Gastrocnemius medialis (tissue), 4 donors: ENCODE measurements at places on chromosomes 3 and 15. TPM values are rescaled to one million over a fixed set of nuclear protein-coding genes. Genes with fewer than 3 reads are reported as not detected.
A peak's percentile ranks its signal among the peaks of the same experiment; 100 is the strongest.

DNA sequence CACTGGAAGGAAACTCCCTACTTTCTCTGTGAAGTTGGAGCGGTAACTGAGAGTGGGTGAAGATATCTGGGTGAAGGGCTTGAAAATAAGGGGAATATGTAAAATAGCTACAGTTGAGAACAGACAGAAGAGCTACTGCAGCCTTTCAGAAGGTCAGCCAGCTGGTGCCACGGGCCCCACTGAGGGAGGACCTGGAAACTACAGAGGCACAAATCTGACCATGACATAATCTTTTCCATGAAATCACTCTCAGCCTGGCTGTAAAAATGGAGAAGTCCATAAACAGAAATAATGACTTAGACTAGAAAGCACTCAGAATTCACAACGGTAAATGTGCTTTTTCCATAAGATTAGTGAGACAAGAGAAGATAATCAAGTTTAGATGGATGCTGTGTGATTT lies 46.4 kb downstream of the ST3GAL6 start:
- H3K27me3 ChIP-seq: no peaks in the 10 kb centered on the region
- H3K4me1 ChIP-seq: no peaks in the 10 kb centered on the region
- DNase-seq: no peak
- H3K27ac ChIP-seq: no peak overlapping the region

DNA sequence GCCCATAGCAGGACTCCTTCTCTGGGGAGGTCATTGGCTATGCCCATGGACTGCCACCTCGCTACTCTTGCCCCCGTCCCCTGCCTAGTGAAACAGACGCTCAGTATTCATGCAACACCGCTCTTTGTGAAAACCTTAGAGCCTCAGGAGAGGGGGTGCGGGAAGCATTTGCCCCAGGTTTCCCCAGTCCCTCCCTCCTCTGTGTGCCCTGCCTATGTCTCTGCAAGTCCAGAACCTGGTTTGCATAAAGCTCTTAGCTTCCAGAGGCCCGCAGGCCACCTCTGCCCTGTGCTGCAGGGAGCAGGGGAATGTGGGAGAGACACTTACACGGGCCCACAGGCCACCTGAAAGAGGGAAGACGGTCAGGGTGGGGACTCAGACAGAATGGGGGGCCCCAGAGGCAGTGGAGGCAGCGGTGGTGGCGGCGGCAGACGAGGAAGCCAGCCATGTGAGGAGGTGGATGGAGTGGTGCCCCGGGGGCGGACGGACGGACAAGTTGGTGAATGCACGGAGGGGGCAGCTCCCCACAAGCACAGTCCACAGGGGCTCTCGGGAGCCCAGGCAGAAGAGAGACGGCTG lies 33.8 kb upstream of the CTSH start:
- H3K27me3 ChIP-seq: no peaks in the 10 kb centered on the region
- no peaks in the 10 kb centered on the region for H3K36me3 ChIP-seq
- DNase-seq: no peak
- H3K4me3 ChIP-seq: no peak overlapping the region
- H3K4me1 ChIP-seq: no peaks in the 10 kb centered on the region

The OPA1 gene
- total RNA-seq: 66.5 TPM

The IL17RB gene
- total RNA-seq: 1.0 TPM

The GJD2 gene
- total RNA-seq: not detected

DNA sequence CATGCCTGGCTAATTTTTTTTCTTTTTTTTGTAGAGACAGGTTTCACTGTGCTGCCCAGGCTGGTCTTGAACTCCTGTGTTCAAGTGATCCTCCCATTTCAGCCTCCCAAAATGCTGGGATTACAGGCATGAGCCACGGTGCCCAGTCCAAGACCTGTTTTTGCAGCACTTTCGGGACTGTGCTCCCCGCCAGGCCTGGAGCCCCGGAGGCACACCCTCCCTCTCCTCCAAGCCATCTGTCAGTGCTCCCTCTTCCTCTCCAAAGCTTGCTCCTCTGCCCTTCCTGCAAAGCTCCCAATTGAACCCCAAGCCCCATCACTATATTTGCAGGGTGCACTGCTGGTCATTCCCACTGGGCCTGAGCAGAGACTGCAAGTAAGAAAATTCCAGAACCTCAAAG lies 98.1 kb downstream of the CORO2B start:
- no peaks in the 10 kb centered on the region for H3K27me3 ChIP-seq
- H3K27ac ChIP-seq: no peak overlapping the region
- no peaks in the 10 kb centered on the region for H3K36me3 ChIP-seq
- no peak for DNase-seq

DNA sequence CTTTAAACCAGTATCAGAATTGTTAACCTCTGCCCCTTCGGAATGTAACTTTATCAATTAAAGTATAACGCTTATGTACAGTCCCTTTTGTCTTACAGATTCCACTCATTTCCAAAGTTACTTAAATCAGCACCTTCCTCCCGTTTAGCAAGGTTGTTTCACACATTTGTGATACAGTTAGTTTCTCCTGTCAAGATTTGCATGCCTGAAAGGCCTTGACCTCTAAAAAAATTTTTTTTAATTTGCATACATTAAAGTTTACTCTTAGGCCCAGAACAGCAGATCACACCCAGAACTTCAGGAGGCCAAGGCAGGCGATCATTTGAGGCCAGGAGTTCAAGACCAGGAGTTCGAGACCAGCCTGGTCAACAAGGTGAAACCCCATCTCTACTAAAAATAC lies 9.1 kb downstream of the INO80 start:
- peaks cover 26% of the 10 kb centered on the region for H3K4me1 ChIP-seq
- no peak overlapping the region for H3K27ac ChIP-seq
- no peaks in the 10 kb centered on the region for H3K36me3 ChIP-seq

- no peaks in the 10 kb centered on the region for H3K4me1 ChIP-seq
- H3K4me3 ChIP-seq: no peak overlapping the region
- no peaks in the 10 kb centered on the region for H3K36me3 ChIP-seq
- no peak overlapping the region for H3K27ac ChIP-seq
- no peaks in the 10 kb centered on the region for H3K27me3 ChIP-seq
Observed at GRCh38 chr15:101006931-101007691, 88.0 kb downstream of the LRRK1 start.

DNA sequence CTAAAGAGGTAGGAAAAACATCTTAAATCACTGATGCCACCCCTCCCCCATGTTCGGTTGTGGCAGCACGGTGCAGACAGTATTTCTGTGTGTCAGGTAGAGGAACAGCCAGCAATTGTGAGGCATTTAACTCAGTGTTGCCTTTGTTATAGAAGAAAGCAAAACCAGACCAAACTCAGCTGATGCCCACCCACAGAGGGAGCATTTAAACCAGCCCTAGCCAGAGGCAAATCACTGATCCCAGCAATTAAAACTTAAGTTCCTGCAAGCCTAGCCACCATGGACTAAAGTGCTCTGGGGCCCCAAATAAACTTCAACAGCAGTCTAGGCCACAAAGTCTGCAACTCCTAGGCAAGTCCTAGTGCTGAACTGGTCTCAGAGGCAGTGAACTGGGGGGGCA lies 94.5 kb downstream of the CFAP20DC start:
- H3K4me3 ChIP-seq: no peak overlapping the region
- DNase-seq: no peak
- H3K27me3 ChIP-seq: no peaks in the 10 kb centered on the region
- no peaks in the 10 kb centered on the region for H3K4me1 ChIP-seq

GRCh38 chr3:101081999-101082398 lies 88.8 kb upstream of the ABI3BP start:
- no peaks in the 10 kb centered on the region for H3K27me3 ChIP-seq
- H3K4me1 ChIP-seq: no peaks in the 10 kb centered on the region
- no peak for DNase-seq
- no peak overlapping the region for H3K27ac ChIP-seq

- no peaks in the 10 kb centered on the region for H3K4me1 ChIP-seq
- no peak overlapping the region for H3K27ac ChIP-seq
- H3K4me3 ChIP-seq: no peak overlapping the region
- H3K27me3 ChIP-seq: no peaks in the 10 kb centered on the region
- H3K36me3 ChIP-seq: no peaks in the 10 kb centered on the region
- DNase-seq: no peak
Observed at GRCh38 chr3:161852744-161853143, 356.1 kb downstream of the OTOL1 start.

- no peak overlapping the region for H3K4me3 ChIP-seq
- H3K36me3 ChIP-seq: no peaks in the 10 kb centered on the region
- peaks cover 34% of the 10 kb centered on the region for H3K4me1 ChIP-seq
Observed at GRCh38 chr15:58241872-58242271, 103.7 kb downstream of the AQP9 start.

DNA sequence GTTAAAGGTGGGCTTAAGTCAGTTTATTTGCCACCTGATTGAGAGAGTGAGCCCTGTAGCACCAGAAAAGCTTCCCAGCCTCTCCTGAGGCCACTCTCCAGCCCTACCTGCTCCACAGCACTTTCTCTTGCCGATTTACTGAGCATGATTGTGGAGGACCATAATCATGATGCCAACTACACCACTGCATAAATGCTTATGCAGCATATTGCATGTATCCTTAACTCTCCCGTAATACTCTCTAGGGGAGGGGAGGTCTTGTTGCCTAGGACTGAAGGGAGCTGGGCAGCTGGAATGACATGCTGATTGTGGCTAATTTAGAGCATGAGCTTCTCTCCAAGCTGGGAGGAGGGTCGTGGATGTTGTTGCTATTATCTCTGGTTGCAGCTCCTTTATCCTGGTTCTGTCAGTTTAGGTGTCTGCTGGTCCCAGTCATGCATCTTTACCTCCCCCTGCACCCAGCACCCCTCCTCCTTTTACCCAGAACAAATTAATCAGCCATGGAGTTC lies 54.3 kb downstream of the GPD1L start:
- no peak overlapping the region for H3K27ac ChIP-seq
- H3K4me1 ChIP-seq: no peaks in the 10 kb centered on the region
- no peaks in the 10 kb centered on the region for H3K36me3 ChIP-seq
- H3K4me3 ChIP-seq: no peak overlapping the region
- no peaks in the 10 kb centered on the region for H3K27me3 ChIP-seq
- DNase-seq: no peak

The FAM174B gene
- 11.9 TPM for total RNA-seq

DNA sequence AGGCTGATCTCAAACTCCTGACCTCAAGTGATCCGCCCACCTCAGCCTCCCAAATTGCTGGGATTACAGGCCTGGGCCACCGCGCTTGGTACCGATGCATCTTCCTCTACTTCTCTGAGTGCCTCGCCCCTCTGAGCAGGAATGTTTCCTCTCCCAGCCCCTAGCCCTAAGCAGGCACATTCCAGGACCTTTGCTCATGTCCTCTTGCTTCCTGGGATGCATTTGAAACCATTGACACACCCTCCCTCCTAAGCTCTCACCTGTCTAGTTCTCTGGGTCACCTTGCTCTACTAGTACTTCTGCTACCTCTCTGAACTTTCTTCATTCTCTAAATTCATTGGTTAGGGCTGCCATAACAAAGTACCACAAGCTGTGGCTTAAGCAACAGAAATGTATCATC lies 17.9 kb upstream of the UACA start:
- H3K4me1 ChIP-seq: no peaks in the 10 kb centered on the region
- H3K27ac ChIP-seq: no peak overlapping the region
- H3K36me3 ChIP-seq: no peaks in the 10 kb centered on the region
- no peak for DNase-seq
- H3K4me3 ChIP-seq: no peak overlapping the region
- H3K27me3 ChIP-seq: no peaks in the 10 kb centered on the region

- H3K4me3 ChIP-seq: no peak overlapping the region
- H3K27ac ChIP-seq: no peak overlapping the region
- peaks cover 13% of the 10 kb centered on the region for H3K4me1 ChIP-seq
- DNase-seq: no peak
Observed at GRCh38 chr3:136952292-136952691, 5.5 kb upstream of the IL20RB start.

- peak overlapping the region; percentile 74 for H3K27ac ChIP-seq
- H3K4me1 ChIP-seq: peaks cover 32% of the 10 kb centered on the region
- H3K27me3 ChIP-seq: no peaks in the 10 kb centered on the region
- no peak overlapping the region for H3K4me3 ChIP-seq
- H3K36me3 ChIP-seq: no peaks in the 10 kb centered on the region
- DNase-seq: no peak
Observed at GRCh38 chr3:12585970-12586369, 29.1 kb downstream of the MKRN2 start.

GRCh38 chr3:197519801-197520211 lies 36.0 kb downstream of the BDH1 start:
- no peaks in the 10 kb centered on the region for H3K4me1 ChIP-seq
- DNase-seq: no peak
- H3K27ac ChIP-seq: no peak overlapping the region
- no peaks in the 10 kb centered on the region for H3K27me3 ChIP-seq
- H3K4me3 ChIP-seq: no peak overlapping the region
- H3K36me3 ChIP-seq: no peaks in the 10 kb centered on the region

DNA sequence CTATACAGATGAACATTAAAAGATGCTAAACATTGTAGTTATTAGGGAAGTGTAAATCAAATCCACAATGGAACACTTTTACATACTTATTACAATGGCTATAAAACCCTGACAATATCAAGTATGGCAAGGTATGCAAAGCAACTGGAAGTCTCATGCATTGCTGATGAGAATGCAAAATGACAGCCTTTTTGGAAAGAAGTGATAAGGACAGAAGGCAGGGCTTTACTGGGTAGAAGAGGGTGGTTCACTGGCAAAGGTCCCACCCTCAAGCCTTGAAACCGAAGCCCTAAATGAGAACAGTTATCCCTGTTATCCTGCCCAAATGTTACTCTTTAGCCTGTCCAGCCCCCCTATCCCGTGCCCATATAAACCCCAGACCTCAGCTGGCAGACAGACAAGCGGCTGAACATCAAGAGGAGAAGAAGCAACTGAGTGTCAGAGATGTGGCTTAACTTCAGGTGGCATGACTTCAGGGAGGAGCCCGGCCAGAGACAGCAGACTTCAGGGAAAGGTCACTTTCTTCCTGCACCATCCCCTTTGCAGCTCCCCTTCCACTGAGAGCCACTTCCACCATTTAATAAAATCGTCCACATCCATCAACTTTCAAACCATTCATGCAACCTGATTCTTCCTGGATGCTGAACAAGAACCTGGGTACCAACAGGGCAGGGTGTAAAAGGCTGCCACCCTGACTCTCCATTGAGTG lies 732 bp upstream of the GCSAM start:
- H3K4me1 ChIP-seq: no peaks in the 10 kb centered on the region
- H3K4me3 ChIP-seq: no peak overlapping the region
- H3K36me3 ChIP-seq: no peaks in the 10 kb centered on the region
- DNase-seq: no peak
- H3K27ac ChIP-seq: no peak overlapping the region

The CCDC54 gene
- total RNA-seq: not detected

DNA sequence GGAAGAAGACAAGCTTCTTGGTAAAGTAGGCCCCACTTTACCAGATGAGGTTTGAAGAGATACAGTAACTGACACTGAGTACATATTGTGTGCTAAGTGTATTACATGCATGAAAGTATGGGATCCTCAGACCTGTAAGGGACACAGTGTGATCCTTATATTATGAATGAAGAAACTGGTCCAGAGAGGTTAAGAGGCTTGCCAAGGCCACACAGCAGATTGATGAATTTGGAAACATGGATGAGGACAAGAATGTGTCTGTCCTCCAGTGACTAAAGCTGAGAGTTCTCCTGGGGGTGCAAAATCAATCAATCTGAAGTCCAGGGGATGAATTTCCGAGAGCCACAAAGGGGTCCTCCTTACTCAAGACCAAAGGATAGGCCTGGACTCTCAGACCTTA lies 31.4 kb upstream of the MRPS22 start:
- H3K27me3 ChIP-seq: no peaks in the 10 kb centered on the region
- no peak for DNase-seq
- no peaks in the 10 kb centered on the region for H3K36me3 ChIP-seq
- H3K4me3 ChIP-seq: no peak overlapping the region
- no peaks in the 10 kb centered on the region for H3K4me1 ChIP-seq

The TMEM212 gene
- not detected for total RNA-seq
